ENCODE measurements at places on chromosomes 16 and 17. TPM values are rescaled to one million over a fixed set of nuclear protein-coding genes. Genes with fewer than 3 reads are reported as not detected.

GRCh38 chr16:85359147-85359822 lies 247.0 kb upstream of the CIBAR2 start:
- no peak for DNase-seq
- no peaks in the 10 kb centered on the region for H3K27me3 ChIP-seq
- peaks cover 3% of the 10 kb centered on the region for H3K4me1 ChIP-seq
- H3K4me3 ChIP-seq: no peak overlapping the region

- no peak overlapping the region for H3K4me3 ChIP-seq
- peak overlapping the region; percentile 96 for H3K27ac ChIP-seq
- H3K4me1 ChIP-seq: peaks cover 2% of the 10 kb centered on the region
- no peaks in the 10 kb centered on the region for H3K27me3 ChIP-seq
- H3K36me3 ChIP-seq: no peaks in the 10 kb centered on the region
Measured at GRCh38 chr17:82297280-82297713, 20.1 kb downstream of the CD7 start.

GRCh38 chr17:72618001-72618509 lies 474.4 kb downstream of the SLC39A11 start:
- no peaks in the 10 kb centered on the region for H3K27me3 ChIP-seq
- no peaks in the 10 kb centered on the region for H3K36me3 ChIP-seq
- peak; percentile 71 for DNase-seq
- peak overlapping the region; percentile 32 for H3K4me3 ChIP-seq
- no peaks in the 10 kb centered on the region for H3K4me1 ChIP-seq

DNA sequence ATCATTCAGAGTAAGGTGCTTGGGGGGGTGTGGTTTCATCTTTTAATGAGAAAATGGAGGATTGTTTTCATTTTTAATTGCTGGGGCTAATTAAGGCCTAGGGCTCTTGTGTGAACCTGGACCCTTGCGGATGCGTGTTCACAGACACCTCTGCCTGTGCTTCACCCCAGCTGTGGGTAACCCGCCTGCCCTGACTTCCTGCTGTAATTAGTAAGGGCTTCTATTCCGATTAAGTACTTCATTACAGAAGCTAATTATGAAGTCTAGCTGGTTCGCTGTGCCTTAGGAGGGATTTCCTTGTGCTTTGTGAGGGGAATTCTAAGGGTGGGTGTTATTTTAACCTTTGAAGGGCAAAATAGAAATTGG lies 215.3 kb downstream of the PMP22 start:
- H3K27me3 ChIP-seq: no peaks in the 10 kb centered on the region
- no peak overlapping the region for H3K27ac ChIP-seq
- H3K4me1 ChIP-seq: no peaks in the 10 kb centered on the region
- no peak overlapping the region for H3K4me3 ChIP-seq

GRCh38 chr16:17379121-17379571 lies 91.6 kb downstream of the XYLT1 start:
- H3K36me3 ChIP-seq: no peaks in the 10 kb centered on the region
- H3K27ac ChIP-seq: no peak overlapping the region
- H3K4me1 ChIP-seq: no peaks in the 10 kb centered on the region
- DNase-seq: no peak
- H3K27me3 ChIP-seq: no peaks in the 10 kb centered on the region

DNA sequence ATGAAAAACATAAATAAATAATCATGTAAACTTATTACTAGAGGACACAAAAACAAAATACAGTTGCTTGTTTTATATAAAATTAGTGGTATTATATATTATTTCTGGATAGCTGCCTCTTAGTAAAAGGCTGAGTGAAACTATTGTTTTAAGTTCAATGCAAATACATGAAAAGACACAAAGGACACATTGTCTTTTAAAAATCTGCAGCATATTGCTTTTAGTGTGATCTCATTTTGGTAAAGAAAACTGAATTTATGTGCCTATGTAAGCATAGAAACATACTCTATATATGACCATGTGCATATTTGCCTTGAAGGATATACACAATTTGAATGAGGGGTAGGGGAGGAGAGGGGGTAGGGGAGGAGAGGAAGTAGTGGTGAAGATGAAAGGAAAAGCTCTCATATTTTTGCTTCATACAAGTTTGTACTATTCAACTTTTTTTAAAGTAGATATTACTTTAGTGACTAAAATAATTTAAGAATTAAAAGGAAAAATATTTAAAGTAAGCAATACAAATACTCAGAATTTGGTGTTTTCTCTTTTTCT lies 5.8 kb downstream of the ABCA10 start:
- DNase-seq: no peak
- H3K36me3 ChIP-seq: peaks cover 3% of the 10 kb centered on the region
- H3K27ac ChIP-seq: no peak overlapping the region
- no peaks in the 10 kb centered on the region for H3K27me3 ChIP-seq

The CLEC3A gene
- total RNA-seq: not detected

- H3K27me3 ChIP-seq: peaks cover 3% of the 10 kb centered on the region
- no peaks in the 10 kb centered on the region for H3K36me3 ChIP-seq
- H3K4me3 ChIP-seq: peak overlapping the region; percentile 87
- peak overlapping the region; percentile 96 for H3K27ac ChIP-seq
Measured at GRCh38 chr16:51150165-51150887, 744 bp downstream of the SALL1 start.

The GPRC5B gene
- total RNA-seq: 53.1 TPM

DNA sequence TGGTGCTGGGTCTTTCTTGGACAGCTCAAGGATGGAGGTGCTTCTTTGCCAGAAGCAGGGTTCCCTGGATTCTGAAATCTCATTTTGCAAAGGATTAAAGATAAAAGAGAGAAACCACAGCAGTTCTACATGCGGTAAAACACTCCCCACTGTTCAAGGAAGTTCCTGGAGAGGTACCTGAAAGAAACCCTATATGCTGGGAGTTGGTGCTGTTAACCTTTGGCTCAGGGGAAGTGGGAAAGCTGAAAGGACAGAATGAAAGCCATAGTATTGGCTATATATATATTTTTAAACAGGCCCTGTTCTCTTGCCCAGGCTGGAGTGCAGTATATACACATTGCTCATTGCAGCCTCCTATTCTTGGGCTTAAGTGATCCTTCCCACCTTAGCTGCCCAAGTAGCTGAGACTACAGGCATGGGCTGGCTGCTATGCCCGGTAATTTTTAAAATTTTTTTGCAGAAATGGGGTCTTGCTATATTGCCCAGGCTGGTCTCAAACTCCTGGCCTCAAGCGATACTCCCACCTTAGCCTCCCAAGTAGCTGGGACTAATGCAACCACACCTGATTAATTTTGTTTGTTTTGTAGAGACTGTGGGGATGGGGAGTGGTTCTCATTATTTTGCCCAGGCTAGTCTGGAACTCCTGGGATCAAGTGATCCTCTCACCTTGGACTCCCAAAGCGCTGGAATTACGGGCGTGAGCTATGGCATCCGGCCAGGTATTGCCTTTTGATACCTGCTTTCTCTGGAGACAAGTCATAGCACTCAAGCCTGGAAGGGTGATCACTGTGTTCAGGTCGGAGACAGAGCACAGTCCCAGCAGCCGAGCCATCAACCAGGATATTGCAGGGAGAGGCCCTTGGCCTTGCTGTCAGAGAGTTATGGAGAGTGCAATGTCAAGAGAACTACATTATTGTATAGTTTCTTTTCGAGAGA lies 55.2 kb downstream of the MSI2 start:
- H3K36me3 ChIP-seq: no peaks in the 10 kb centered on the region
- DNase-seq: no peak
- H3K27me3 ChIP-seq: no peaks in the 10 kb centered on the region
- H3K4me1 ChIP-seq: no peaks in the 10 kb centered on the region

- H3K4me1 ChIP-seq: peaks cover 41% of the 10 kb centered on the region
- H3K27ac ChIP-seq: peak overlapping the region; percentile 69
- H3K27me3 ChIP-seq: no peaks in the 10 kb centered on the region
- no peaks in the 10 kb centered on the region for H3K36me3 ChIP-seq
- peak; percentile 97 for DNase-seq
Measured at GRCh38 chr16:2023092-2024031, 3.3 kb upstream of the NHERF2 start.

DNA sequence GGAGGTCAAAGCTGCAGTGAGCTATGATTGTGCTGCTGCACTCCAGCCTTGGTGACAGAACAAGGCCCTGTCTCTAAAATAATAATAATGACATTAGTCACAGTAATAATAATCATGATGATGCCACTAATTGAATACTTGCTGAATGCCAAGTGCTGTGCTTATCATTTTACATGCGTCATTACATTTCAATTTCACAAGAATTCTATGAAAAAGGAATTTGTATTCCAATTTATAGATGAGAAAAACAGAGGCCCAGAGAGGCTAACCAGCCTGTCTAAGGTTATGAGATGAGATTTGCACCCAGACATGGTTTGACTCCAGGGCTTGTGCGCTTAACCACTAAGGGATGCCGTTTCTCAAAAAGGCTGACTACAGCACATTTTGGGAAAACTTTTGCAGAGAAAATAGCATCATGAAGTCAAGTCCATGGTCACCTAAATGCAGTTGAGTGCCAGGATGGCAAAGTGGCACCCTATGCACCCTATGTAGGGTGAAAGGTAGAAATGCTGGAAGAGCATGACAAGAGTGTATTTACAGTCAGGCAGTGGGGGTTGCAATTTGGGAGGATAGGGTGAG lies 144.3 kb upstream of the CACNG3 start:
- H3K27me3 ChIP-seq: no peaks in the 10 kb centered on the region
- H3K4me3 ChIP-seq: no peak overlapping the region
- H3K27ac ChIP-seq: no peak overlapping the region

- no peaks in the 10 kb centered on the region for H3K36me3 ChIP-seq
- no peaks in the 10 kb centered on the region for H3K4me1 ChIP-seq
- no peak overlapping the region for H3K27ac ChIP-seq
- DNase-seq: peak; percentile 69
- no peak overlapping the region for H3K4me3 ChIP-seq
Measured at GRCh38 chr17:1298606-1299005, 19.1 kb downstream of the TRARG1 start.

GRCh38 chr17:10606110-10606509 lies 51.0 kb downstream of the MYH3 start:
- H3K27me3 ChIP-seq: no peaks in the 10 kb centered on the region
- DNase-seq: no peak
- no peaks in the 10 kb centered on the region for H3K36me3 ChIP-seq

DNA sequence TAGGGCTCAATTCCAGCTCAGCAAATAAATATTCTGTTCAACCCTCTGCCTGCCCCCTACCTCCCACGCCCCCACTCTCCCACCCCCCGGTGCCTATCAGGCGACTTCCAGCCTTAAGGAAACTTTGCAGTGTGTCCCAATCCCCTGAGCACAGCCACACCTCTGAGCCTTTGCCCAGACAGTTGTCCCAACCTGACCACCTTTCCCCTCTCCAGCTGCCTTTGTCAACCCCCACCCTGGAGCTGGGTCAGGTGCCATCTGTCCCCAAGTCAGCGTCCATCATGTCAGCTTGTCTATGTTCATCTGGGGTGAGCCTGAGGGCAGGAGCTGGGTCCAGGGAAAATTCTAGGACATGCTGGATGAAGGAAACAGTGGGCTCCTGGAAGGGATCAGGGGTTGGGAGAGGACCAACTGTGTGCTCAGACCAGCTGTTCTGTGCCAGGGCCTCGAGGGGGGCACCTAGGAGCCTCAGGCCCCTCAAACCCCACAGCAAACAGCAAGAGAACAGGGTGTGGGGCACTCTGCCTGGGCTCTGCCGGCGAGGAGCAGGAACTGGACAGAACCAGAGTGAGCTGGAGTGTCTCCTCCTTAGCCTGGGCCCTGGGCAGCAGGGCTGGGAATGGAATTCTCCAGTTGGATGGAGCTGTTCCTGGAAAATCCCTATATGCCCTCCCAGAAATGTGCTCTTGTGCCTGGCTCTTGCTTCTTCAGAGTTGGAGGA lies 17.8 kb downstream of the CDH16 start:
- no peak overlapping the region for H3K4me3 ChIP-seq
- no peaks in the 10 kb centered on the region for H3K36me3 ChIP-seq
- H3K27ac ChIP-seq: peak overlapping the region; percentile 92
- peaks cover 23% of the 10 kb centered on the region for H3K4me1 ChIP-seq
- DNase-seq: peak; percentile 68

- no peaks in the 10 kb centered on the region for H3K4me1 ChIP-seq
- H3K27me3 ChIP-seq: no peaks in the 10 kb centered on the region
- no peaks in the 10 kb centered on the region for H3K36me3 ChIP-seq
- no peak overlapping the region for H3K27ac ChIP-seq
Measured at GRCh38 chr16:73420244-73420643, 372.3 kb upstream of the ZFHX3 start.

The GRAP gene
- 8.4 TPM for total RNA-seq

The SLC26A11 gene
- 24.5 TPM for total RNA-seq

GRCh38 chr16:84823484-84823883 lies 3.7 kb downstream of the CRISPLD2 start:
- H3K27me3 ChIP-seq: no peaks in the 10 kb centered on the region
- H3K4me1 ChIP-seq: peaks cover 5% of the 10 kb centered on the region
- DNase-seq: no peak
- H3K27ac ChIP-seq: peak overlapping the region; percentile 32
- no peaks in the 10 kb centered on the region for H3K36me3 ChIP-seq

GRCh38 chr17:69819316-69820087 lies 255.5 kb upstream of the KCNJ16 start:
- DNase-seq: peak; percentile 29
- no peaks in the 10 kb centered on the region for H3K27me3 ChIP-seq
- no peak overlapping the region for H3K27ac ChIP-seq
- no peaks in the 10 kb centered on the region for H3K36me3 ChIP-seq
- H3K4me3 ChIP-seq: no peak overlapping the region

DNA sequence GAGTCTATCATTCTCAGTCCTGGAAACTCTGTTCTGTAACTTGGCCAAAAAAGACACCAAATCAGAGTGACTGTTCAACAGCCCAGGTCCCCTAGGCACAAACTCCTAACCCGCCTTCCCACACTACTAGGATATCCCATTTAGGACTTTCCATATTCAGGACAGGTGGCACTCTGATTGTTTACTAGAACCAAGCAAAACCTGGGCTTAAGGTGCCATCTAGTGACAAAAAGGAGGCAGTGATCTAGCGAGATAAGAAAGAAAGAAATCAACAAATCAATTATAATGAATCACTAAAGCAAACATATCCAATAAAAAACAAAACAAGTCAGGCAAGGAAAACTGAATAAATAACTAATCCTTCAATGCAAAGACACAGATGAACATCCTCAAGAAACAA lies 203.9 kb downstream of the CEP112 start:
- H3K4me3 ChIP-seq: no peak overlapping the region
- H3K36me3 ChIP-seq: no peaks in the 10 kb centered on the region
- no peak for DNase-seq
- H3K4me1 ChIP-seq: no peaks in the 10 kb centered on the region

- no peaks in the 10 kb centered on the region for H3K4me1 ChIP-seq
- no peak overlapping the region for H3K27ac ChIP-seq
- DNase-seq: peak; percentile 55
- H3K4me3 ChIP-seq: no peak overlapping the region
Measured at GRCh38 chr16:88339930-88340754, 42.6 kb upstream of the ZNF469 start.

The HOXB2 gene
- total RNA-seq: 61.9 TPM

The DRC7 gene
- total RNA-seq: 3.2 TPM

GRCh38 chr16:46620266-46621005 lies 743 bp downstream of the SHCBP1 start:
- H3K4me1 ChIP-seq: no peaks in the 10 kb centered on the region
- no peaks in the 10 kb centered on the region for H3K36me3 ChIP-seq
- no peaks in the 10 kb centered on the region for H3K27me3 ChIP-seq
- no peak for DNase-seq
- no peak overlapping the region for H3K27ac ChIP-seq

GRCh38 chr17:75645889-75646637 lies 12.8 kb downstream of the SMIM5 start:
- peak overlapping the region; percentile 11 for H3K4me3 ChIP-seq
- peak overlapping the region; percentile 97 for H3K27ac ChIP-seq
- DNase-seq: peak; percentile 92
- H3K4me1 ChIP-seq: peaks cover 2% of the 10 kb centered on the region
- H3K27me3 ChIP-seq: no peaks in the 10 kb centered on the region
- H3K36me3 ChIP-seq: peaks cover 10% of the 10 kb centered on the region

The SCGB1C2 gene
- not detected for total RNA-seq

Measured in kidney (tissue), 22 donors.